ENCODE measurements at places on chromosomes 1 and 21.

DNA sequence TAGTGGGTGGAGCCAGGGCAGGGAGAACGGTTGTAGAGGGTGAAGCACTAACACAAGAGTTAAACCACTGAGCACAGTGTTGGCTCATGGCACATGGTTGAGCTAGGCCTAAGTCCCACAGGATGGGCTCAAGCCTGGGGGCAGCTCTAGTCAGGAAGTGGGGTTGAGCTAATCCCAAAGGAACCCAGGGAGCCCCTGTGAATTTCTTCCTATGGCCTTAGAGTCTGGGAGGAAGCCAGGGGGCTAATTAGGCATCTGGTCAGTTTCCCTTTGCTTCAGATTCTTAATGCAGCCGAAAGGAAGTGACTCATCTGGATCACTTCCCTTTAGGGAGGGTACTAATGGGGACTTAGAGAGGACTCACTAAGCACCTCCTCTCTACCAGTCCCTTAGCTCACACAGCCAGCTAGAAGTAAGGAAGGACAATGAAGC lies 10.1 kb downstream of the CFAP45 start:
- DNase-seq: peak; percentile 94

GRCh38 chr1:87318056-87318650 lies 10.5 kb upstream of the LMO4 start:
- DNase-seq: no peak

- no peak for DNase-seq
Observed at GRCh38 chr1:115865704-115866380, 24.9 kb upstream of the NHLH2 start.

- DNase-seq: no peak
Observed at GRCh38 chr1:161006563-161006962, 14.4 kb downstream of the F11R start.

- no peak for DNase-seq
Observed at GRCh38 chr1:174337000-174337681, 110.6 kb upstream of the GPR52 start.

DNA sequence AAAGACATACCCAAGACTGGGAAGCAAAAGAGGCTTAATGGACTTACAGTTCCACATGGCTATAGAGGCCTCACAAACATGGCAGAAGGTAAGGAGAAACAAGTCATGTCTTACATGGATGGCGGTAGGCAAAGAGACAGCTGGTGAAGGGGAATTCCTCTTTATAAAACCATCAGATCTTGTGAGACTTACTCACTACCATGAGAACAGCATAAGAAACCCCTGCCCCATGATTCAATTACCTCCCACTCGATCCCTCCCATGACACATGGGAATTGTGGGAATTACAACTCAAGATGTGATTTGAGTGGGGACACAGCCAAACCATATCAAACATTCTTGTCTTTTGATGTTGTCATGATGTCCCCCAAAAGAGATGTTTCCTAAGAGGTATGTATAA lies 103.3 kb downstream of the DUSP10 start:
- no peak for DNase-seq

DNA sequence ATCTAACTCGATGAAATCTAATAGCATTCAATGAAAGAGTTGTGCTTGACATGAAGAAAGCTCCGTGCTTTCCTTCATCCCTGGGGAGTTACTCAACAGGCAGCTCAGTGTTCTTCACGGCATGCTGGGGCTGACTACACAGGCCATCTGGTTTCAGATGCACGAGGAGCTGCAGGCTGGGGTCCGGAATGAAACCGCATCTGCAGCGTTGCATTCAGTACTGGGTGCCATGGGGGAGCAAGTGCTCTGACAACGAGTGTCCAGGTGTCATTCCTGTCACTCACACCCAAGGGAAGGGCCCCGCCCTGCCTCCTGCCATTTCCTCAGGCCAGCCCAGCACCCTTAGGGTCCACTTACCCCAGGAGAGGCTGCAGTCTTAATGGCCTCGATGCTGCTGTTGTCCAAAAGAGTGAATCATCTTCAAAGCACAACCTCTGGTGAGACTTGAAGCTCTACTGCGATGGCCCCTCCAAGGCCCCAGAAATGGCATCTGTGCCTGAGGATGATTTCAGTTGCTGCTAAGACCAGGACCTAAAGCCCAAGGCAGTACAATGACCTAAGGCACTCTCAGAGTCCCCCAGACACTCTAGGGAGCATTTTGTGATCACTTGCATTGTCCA lies 61.4 kb downstream of the STUM start:
- no peak for DNase-seq

GRCh38 chr1:246517391-246517790 lies 10.3 kb upstream of the SMYD3 start:
- DNase-seq: no peak

- no peak for DNase-seq
Observed at GRCh38 chr1:191125950-191126349, 648.3 kb upstream of the BRINP3 start.

DNA sequence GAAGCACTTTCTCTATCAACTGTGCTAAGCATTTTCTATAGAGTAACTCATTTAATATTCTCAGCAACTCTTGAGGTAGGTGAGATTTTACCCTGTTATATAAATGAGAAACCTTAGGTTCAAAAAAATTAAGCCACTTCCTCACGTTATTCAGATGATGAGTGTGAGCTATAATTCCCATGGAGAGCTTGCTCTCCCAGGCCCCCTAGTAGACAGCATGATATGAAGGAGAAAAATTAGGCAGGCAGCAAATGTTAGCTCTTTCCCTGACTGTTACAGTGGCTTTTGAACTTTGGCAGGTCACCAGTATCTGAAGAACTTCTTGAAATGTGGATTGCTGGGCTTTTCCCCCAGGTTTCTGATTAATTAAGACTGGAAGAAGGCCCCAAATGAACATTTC lies 753.1 kb downstream of the NCAM2 start:
- no peak for DNase-seq

- no peak for DNase-seq
Observed at GRCh38 chr1:182193908-182194550, 132.5 kb upstream of the ZNF648 start.

DNA sequence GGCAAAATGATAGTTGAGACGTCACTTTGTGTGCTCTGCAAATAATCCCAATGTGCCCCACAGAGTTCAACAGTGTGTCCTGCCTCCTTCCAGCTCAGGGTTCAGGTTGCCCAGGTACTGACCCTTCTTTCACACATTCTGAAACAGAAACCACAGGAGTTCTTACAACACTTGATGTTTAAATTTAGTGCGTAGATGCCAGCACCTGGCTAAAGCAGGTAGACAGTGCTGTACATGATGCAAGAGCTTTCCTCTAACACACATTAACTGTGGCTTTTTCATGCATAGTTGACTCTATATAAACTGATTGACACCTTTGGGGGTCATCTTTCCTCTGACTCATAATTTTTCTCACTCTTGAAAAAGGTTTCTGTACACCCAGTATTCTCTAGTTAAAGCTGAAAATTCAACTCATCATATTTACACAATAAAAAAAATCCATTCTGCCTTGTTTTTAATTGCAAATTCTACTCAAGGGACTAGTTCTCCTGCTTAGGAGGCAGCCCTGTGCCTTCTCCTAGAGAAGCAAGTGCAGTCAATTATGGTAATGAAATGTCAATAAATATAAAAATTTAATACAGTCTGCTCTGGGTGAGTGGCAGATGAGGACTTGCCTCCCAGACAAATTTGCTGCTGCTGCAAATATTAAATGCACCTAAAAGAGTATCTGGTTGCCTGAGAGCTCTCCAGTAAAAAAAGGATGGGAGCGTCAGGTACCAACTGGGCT lies 91.4 kb downstream of the NR5A2 start:
- DNase-seq: no peak

- peak; percentile 48 for DNase-seq
Observed at GRCh38 chr21:34885125-34885524, 164.0 kb downstream of the RUNX1 start.

DNA sequence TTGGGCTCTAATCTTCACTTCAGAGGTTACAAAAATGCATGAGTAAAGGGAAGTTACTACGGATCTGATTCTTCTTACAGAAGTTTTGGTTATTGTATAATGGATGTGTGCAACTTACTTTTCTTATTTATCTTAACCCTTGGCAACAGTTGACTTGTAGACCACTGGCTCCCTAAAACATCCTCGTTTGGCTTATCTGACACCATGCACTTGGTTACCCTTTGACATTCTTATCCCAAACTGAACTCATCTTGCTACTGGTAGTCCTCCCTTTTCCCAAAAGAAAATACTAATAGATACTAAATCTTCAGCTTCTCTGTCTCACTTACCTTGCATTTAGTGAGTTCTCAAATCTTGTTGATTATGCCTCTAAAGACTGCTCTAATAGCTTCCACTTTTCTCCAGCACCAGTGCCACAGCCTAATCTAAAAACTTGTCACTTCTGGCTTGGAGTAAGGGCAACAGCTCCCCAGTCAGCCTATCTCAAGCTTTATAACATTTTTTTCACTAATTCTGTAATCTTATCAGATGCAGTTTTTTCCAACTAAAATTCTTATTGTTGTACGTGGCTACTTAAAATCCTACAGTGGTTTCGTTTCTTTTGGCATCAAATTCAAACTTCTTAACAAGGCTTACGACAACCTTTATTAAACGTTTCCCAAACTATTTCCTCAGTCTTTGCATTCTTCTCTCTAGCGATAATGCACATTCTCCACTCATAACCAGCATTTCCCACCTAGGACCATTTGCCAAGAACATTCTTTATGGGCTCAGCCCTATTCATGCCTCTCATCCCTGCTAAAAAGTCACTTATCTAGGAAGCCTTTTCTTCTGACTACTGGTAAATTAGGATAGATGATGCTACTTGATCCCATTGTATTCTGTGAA lies 204.2 kb downstream of the KCNT2 start:
- peak; percentile 83 for DNase-seq

DNA sequence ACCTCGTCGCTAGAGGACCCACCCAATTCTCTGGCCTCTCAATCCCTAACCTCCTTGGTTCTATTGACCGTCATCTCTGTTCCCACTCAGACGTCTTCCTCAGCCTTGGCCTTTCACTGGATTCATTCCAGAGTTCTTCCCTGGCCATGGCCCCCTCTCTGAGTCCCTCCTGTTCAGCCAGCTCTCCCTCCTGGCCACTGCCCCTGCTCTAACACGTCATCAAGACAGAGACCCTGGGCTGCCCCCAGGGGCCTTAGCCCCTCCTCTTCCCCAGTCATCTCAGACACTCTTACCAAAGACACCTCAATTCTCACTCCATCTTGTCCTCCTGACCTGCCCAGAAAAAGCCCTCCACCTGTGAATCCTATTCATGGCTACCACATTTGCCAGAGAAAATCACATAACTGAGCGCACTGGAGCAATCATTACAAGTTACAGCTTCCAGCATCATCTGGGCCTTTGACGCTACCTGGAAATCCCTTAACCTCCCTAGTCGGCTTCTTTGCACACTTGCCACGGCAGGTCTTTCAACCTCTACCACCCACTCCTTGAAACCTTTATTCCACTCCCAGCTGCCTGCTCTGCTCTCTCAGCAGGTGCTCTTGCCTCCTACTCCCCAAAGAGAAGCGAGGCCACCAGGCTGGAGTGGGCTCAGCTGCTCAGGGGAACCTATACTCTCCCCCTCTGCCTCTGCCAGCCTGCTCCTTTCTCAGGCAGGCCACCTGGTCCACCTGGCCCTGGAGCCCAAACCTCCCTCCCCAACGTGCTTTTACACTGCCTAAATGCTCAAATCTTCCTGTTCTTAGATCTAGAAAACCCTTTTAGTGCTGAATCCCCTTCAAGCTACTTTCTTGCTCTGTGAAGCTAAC lies 14.0 kb downstream of the DCST2 start:
- no peak for DNase-seq

GRCh38 chr1:14954210-14954609 lies 199.3 kb upstream of the TMEM51 start:
- DNase-seq: no peak

DNA sequence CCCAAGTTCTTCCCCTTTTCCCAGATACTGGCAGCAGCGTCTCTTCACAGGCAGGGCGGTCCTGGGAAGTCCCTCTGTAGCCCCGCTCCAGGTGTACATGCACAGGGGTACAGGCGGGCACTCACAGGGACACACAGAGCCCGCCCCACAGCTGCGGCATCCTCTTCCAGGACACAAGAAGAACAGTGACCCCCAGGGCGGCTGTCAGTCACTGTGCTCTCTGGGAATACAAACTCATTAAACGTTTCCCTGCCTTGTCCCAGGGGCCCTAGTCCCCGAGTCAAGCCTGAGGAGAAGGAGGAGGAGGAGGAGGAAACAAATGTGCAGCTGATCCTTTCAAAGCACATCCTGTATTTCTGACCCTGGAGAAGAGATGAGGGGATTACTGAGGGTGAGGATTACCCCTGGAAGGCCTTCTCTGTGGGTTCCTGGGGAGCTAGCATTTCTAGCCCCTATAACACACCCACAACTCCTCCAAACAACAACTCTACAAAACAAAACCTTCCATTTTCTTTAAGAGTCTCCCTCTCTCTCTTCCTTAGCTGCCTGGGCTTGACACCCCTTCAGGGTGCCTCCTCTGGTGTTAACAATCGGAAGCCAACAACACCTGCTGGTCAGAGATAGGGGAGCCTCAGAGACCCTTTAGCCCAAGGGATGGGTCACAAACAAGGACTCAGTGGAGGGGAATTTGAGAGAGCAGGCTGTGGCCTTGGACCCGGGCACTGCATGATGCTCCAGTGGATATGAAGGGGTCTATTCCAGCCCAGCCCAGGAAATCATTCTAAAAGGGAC lies 28.4 kb upstream of the DMBX1 start:
- no peak for DNase-seq

GRCh38 chr1:87292684-87293493 lies 35.8 kb upstream of the LMO4 start:
- DNase-seq: peak; percentile 66

DNA sequence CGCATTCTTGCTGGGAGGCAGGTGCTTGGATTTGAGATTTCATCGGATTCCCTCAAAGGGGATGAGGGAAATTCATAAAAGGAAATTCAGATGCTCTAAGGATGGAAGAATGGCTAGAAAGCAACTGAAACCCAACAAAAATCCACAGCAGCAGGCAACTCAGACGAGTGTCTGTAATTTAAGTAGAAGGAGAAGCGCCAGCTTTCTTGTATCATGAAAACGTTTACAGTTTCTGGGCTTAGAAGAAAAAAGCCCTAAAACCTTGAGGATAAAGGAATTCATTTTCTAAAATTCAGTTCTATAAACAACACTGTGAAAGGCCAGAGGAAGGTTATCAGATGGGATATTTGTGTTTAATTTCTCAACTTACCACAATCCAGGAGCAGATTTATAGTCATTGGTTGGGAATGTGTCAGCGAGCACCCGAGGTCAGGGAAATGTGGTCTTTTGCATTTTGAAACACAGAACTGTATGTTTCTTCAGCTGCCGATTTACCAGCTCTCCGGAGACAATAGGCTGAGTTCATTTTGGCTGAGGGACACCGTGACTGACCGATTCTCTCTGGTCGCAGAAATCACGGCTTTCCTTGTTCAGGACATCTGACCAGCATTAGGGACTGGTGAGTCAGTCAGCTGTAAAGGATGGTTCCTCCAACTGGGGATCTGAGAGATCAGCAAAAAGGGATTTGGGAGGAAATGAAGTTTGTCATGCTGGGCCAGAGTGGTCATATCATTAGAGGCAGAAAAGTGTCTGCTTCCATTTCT lies 111.6 kb upstream of the ERRFI1 start:
- peak; percentile 97 for DNase-seq

GRCh38 chr1:40421431-40422384 lies 28.6 kb upstream of the ZFP69B start:
- DNase-seq: no peak

GRCh38 chr1:246492611-246493245 lies 14.4 kb downstream of the SMYD3 start:
- peak; percentile 78 for DNase-seq
